ENCODE measurements at places on chromosomes 2 and 18.

DNA sequence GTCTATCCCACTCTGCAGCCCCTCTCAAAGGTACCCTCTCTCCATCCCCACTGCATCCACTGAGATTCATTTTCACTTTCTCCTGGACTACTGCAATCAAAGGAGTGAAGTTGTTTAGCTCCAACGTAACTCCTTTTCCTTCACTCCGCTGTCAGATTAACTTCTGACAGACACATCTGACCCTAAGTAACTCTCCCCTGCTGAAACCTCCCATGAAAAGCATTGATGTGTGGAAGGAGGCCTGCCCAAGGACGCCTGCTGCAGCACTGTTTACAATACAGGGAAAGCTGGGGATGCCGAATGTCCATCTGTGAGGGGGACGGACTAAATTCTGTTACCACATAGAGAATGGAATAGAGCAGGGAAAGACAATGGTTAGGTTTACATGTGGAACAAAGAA, 114.8 kb downstream of the TMEM163 start:
- DNase-seq: no peak

DNA sequence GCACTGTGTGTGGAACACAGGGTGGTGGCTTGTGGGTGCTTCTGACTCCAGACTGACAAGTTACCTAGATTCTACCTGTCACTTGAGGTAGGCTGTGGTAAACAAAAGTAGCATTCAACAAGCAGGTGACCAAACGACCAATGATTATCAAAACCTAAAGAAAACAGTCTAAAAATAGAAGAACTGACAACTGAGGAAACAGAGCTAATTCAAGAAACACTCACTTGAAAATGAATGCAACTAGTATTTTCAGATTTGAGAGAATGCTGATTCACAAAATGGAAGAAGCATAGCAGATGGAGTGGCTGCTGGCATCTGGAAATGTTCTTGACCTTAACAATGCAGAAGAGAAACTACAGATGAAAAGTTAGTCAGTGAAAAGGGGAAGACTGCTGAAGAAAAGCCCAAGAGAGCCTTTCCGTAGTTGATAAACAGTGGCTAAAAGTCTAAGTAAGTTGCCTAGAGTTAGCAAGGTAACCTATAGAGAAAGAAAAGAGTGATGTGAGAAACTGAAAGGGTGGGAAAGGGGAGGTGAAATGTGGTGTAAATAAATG, 170.4 kb downstream of the NCK2 start:
- DNase-seq: no peak

DNA sequence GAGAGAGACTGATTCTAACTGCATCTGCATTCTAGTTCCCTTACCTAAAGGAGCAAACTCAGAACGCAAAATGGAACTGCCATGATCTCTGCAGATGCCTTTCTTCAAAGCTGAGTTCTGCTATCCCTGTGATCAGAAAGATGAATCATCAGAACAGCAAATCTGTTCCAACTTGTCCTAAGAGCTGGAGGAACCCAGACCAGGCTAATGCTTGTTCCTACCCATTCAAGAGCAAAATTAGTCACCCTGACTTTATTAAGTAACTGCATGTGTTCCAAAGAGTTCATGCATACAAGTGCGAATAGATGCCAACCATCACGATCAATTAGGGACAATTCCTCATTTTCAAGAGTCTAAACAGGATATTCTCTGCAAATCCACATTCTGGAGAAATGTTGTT, 46.5 kb downstream of the MBP start:
- peak; percentile 79 for DNase-seq

DNA sequence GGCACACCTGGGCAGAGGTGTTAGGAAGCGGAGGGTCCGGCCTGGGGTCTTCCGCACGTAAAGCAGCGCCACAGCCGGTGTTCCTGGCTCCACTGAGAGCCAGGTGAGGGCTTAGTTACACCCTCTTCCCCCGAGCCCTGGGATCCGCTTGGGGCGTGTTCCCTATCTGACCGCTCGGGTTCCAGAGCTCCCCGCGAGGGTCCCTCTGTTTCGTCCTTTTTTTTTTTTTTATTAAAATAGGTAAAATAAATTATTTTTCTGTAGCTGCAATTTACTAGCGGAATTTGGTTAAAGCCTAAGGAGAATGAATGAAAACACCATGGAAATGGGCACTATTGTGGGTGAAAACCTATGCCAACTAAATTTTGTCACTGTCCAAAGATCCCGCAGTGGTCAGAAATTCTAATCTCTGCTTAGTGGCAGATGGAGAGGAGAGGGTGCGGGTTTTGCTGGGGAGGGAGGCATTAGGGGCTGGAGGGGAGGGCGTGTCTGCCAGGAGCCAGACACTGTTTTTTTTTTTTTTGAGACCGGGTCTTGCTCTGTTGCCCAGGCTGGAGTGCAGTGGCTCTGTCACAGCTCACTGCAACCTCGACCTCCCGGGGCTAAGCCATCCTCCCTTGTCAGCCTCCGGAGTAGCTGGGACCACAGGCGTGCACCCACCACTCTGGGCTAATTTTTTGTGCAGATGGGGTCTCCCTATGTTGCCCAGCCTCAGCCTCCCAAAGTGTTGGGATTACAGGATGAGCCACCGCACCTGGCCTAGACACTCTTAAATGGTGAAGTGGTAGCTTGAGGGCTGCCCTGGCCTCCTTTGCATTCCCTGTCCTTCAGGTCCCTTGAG, 834 bp downstream of the PDCL3 start:
- no peak for DNase-seq

DNA sequence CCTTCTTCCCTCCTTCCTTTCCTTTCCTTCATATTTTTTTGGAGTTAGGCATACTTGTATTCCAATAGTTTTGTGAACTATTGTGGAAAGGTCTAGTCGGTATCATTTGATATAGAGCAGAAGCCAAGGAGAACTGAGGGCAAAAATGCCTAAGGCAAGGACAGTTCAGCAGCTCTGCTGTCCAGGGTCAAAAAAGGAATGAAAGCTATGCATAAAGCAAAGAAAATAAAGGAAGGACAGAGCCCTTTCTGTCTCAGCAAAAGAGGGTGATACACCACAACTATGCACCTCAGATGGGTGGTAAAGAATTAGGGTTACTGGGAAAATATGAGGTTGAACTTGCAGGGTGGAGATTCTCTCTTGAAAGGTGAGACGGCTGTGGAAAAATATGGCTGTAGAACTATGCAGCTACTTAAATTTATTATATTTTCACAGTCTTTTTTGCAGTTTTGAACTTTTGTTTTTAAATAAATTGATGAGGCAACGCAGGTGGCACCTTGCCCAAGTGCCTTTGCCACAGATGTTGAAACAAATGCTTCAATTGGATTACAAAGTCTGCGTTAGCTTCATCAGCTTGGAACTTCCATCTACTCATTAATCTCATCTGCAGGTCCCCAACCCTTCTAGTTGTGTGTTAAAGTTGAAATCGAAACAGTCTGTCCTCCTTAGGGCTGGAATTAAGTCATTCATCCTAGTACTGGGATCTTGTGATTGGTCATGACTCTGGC, 20.8 kb downstream of the LHCGR start:
- DNase-seq: no peak

DNA sequence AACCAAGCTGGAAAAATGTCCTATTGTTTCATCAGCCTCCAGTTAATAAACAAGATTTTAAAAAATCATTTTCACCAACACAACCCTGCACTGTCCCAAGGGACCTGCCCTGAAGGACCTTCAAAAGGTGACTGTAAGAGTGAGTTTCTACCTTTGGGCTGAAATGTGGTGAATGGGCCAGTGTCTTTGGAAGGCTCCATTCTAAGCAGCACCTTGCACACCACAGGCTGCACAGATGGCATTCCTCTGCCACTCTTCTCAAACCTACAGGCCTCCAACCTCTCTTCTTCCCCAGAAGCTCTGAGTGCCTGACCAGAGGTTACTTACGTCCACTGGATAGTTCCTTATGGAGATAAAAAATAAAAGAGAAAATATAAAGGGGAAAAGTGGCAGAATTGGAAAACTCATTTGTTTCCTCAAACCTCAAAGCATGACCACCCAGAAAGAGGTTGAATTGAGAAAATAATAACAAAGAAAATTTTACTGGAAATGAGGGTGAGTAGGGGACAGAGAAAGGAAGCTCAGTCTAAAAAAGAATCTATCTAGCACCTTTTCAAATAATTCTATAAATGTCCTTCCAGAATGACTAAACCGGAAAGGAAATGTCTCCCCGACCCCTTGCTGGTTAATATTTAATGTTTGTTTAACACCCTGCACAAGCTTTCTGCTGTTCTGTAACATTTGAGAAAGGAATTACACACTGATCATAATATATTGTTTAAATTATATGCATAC, 175.7 kb downstream of the METTL4 start:
- no peak for DNase-seq

GRCh38 chr18:36284671-36285295, 12.7 kb upstream of the FHOD3 start:
- peak; percentile 63 for DNase-seq

DNA sequence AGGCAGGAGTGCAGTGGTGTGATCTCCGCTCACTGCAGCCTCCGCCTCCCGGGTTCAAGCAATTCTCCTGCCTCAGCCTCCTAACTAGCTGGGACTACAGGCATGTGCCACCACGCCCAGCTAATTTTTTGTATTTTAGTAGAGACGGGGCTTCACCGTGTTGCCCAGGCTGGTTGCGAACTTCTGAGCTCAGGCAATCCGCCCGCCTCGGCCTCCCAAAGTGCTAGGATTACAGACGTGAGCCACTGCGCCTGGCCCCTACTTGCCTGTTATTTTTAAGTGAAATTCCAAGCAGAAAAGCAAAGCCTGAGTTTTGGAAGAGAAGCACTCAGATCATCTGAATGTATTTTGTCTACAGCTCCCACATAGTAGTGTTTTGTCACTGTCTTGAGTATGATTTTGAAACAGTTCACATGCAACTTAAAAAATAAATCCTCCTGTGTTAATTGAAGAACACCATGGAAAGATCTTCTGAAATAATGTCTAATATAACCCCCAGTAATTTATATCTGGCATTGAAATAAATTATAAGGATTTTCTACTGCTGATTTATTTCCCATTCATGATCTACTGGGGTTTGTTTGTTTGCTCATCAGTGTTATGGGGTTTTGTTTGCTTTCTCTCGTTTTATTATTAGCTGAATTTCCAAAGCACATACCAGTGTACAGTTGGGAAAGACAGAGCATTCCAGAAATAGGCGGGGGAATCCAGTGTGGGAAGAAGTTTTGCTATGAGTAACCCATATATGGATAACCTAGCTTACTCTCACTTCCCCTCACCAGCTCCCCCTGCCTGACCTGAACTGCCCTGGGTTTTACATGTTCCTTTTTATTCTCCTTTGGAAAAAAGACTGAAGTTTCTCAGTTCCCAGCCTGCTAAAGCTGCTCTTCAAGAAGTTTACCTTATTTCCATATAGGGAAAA, 80.1 kb upstream of the MAP3K20 start:
- DNase-seq: peak; percentile 89

DNA sequence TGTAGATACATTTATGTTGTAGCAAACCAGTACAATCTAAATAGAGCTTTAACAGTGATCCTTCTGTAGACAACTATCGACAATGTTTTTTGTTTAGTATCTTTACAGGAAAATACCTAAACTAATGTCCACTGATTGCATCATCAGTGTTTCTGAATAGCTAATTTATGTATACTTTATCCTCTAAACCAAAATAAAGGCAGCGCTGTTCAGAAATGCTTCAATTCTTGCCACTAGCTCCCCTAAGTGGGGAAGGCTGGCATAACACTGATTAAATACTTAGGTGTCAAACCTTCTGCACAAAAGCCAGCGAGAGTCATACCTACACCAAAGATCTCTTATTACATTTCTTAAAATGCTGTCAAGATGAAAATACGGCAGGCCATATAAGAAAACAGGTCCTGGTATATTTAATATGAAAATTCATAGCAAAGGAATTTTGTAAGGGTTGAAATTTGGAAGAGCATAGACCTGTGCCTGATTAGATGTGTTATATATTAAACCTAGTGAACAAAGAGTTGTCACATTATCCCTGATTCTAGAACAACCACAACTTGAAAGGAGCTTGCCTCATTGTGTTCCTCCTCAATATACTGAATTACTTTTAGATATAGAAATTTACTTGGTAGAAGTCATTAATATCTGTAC, 1693.4 kb upstream of the SLC39A10 start:
- DNase-seq: no peak

DNA sequence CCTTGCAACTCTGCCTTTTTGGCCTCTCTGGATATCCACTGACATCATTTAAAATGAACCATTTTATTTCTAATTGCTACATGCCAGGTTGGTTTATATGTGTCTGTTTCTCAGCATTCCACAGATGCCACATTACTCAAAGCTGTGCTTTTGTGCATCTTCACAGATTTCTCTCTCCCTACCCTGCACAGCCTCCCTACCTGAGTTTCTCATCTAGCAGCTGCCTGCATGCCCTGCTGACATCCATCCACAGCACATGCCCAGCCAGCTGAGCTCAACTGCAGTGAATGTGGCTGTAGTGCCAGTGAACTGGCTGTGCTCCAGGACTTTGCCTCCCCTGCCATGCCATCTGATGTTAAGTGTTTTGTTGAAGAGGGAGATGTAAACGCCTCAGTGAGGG, 44.5 kb downstream of the PKP4 start:
- DNase-seq: no peak

DNA sequence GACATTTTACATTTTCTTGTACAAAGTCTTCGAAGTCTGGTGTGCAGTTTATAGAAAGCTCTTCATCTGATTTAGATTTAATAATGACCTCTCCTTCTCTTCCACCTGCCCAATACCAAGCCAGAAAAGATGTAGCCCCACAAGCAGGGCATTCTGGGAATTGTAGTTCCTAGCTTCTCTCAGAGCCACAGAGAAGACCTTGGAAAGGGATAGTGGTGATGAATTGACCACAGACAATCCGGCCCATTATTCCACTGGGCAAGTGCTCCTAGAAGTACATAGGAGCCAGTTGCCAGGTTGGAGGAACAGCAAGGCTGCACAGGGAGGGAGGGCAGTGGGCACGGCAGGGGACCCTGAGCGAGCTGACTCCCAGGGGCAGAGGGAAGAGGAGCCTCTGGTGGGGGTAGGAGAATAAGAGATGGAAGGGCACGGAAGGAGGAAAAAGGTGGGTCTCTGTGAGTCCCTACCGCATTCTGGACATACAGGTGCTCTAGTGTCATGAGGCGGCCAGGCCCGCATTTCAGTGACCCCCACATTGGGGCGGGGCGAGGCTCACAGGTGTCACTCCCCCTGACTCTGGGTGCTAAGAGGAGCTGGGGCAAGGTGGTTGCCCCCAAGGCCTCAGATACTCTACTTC, 152.5 kb upstream of the HAAO start:
- DNase-seq: peak; percentile 52

- no peak for DNase-seq
Observed at GRCh38 chr2:220442012-220442411, 814.6 kb downstream of the SLC4A3 start.

Data from HFFc6 (cell line).